Lung (tissue), 17 donors: ENCODE measurements at places on chromosomes 1 and 21. TPM values are rescaled to one million over a fixed set of nuclear protein-coding genes. Genes with fewer than 3 reads are reported as not detected.

DNA sequence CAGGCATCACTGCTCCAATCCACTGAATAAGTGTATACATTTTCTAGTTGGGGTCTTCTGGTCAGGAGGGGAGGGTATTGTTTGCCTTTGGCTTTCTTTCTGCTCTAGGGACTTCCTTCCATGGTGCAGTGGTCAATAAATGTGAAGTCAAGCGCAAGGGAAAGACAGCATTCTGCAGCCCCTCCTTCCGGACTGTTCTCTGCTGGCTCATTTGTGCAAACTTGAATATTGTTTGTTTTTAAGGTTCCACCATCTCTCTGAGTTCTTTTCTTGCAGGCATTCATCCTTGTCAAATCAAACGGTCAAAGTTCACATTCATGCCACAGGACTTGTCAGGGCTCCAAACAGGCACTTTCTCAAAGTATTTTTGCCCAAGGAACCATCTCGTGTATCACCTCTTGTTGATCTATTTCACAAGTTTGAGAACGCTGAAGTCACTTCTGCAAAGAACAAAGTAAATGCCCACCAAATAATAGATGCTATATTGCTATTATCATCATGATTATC, 205.6 kb upstream of the KAZN start:
- H3K27ac ChIP-seq = no peak overlapping the region
- no peaks in the 10 kb centered on the region for H3K4me1 ChIP-seq
- DNase-seq = no peak
- no peak overlapping the region for H3K4me3 ChIP-seq
- H3K27me3 ChIP-seq = no peaks in the 10 kb centered on the region

DNA sequence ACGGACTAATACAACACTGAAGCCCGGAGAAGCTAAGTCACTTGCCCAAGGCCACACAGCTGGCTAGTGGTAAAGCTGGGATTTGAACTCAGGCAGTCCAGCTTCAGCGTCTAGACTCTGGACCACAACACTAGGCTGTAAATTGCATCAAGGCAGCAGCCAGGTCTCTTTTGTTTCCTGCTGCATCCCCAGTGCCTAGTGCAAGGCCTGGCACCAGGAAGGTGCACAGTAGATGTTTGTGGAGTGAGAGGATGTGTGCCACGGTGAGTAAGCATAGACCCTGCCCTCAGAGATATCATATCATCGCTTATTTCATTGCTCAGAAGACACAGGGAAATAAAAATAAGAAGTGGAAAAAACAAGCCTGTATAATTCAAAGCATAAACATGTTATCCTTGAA, 40.9 kb downstream of the IGSF21 start:
- H3K27me3 ChIP-seq = no peaks in the 10 kb centered on the region
- DNase-seq = no peak
- no peak overlapping the region for H3K4me3 ChIP-seq

The PDZK1IP1 gene
- 72.6 TPM for total RNA-seq

DNA sequence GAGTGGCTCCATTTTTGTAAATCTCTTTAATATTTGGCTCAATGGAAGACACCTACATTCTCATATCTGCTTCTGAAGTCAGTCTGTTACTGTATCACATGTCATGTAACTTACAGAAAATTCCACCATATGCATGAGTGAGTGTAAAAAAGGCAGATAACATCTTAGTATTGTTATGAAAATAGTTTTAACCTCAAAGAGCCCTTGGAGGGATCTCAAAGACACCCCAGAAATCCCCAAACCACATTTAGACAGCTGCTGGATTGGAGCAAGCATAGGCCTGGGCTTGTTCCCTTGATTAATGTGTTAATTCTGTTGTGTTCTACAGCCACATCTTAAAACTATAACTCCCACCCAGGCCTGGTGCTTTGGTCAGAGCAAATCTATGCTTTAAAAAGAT, 16.9 kb downstream of the MACO1 start:
- no peak overlapping the region for H3K27ac ChIP-seq
- H3K36me3 ChIP-seq = peaks cover 3% of the 10 kb centered on the region
- H3K4me3 ChIP-seq = no peak overlapping the region
- DNase-seq = no peak
- no peaks in the 10 kb centered on the region for H3K27me3 ChIP-seq
